GM12892 (cell line): ENCODE measurements at places on chromosomes 13 and 19.

DNA sequence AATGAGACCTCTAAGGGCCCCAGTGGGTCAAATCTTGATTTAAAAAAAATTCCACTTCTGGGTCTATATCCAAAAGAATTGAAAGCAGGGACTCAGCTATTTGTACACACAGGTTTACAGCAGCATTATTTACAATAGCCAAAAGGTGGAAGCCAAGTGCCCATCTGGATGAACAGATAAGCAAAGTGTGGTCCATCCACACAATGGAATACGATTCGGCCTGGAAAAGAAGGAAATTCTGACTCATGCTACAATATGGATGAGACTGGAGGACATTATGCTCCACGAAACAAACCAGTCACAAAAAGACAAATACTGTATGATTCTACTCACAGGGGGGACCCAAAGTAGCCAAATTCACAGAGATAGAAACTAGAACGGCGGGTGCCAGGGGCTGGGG, 76.7 kb downstream of the CACNA1A start:
- no peak for DNase-seq

DNA sequence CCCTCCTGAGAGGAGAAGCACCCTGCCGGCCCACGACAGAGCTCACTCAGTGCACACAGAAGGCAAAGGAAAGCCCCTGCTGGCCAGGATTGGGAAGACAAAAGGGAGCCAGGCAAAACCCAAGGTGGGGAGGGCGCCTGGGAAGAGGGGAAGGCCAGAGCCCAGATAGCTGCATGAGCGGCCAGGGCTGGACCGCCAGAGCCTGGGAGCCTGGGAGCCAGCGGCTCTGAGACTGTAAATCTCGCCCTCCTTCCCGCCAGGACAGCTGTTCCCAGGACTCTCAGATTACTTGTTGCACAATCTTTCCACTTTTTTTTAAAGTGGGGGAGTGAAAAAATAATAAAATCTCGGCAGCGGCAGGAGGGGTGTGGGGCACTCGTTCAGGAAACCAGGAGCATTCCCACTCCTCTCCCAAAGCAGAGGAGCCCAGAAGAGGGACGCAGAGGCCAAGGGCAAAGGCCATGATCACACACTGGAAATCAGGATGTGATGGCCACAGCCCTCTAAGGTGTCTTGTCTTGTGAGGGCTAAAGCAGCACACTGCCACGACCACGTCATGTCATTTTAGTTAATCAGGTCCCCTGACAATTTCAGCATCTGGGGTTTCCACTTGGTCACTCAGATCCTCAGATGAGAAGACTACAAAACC, 19.6 kb upstream of the EPHX3 start:
- DNase-seq: no peak

GRCh38 chr13:48891586-48891985, 84.1 kb upstream of the FNDC3A start:
- DNase-seq: no peak

DNA sequence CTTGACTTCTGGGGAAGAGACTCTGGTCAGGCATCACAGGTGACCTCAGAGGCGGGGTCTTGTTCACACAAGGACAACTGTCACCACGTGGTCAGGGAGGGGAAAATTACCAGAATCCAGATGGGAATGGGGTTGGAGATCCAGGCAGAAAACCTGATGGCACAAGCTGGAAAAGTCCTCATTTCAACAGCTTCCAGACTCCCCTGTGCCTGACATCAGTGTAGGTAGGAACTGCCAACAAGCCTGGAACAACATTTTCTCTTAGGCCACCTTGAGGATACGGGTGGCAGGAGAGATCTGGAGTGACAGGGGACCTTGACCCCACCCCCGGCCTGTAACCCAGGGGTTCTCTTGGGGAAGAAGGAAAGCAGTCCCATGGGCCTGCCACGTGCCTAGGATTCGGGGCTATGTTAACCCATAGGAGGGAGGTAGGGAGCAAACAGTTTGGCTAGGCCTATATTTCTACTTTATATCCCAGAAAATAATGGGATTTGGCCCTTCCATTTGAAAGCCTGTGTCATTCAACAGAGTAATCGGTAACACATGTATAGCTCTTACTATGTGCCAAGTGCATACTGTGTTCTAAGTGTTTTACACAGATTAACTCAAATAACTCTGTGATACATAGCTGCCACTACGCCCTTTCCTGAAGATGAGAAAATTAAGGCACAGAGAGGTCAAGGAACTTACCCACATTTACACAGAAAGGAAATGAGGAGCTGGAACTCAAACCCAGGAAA, 44.9 kb upstream of the C13orf42 start:
- DNase-seq: no peak

DNA sequence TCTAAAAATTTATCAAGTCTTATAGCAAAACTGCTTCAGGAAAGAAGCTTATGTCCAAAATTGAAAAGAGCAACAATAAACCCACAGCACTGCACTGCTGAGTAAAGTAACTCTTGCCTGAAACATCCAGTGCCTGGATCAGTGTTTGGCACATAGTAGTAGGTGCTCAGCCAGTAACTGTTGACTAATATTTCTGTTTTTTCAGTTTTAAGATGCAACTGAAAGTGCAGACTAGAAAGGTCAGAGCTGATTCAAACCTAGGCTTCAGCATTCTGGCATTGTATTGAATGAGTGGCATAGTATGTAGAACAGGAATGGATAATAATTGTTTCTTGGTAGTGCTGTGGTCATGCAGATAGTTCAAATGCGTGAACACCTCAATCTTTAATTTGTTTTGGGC, 67.6 kb downstream of the UBL3 start:
- no peak for DNase-seq

GRCh38 chr13:102484329-102484728, 82.5 kb upstream of the FGF14 start:
- no peak for DNase-seq

GRCh38 chr19:18008814-18009213, 844 bp downstream of the ARRDC2 start:
- no peak for DNase-seq

DNA sequence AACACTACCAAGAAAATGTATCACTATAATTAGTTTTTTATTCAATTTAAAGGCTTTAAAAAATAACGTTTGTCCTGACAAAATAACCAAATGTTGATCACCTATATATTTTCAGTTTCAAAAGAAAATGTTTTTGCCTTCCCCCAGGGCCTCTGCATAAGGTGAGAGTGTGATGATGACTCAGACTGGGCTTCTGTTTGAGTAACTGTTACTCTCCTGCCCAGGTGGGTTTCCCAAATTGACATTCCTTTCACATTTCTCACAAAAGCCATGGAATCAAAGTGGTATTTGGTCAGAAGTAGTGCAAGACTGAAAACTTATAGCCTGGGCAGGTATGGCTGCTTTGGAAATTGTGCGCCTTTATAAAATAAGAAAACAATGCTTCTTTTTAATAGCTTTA, 180.6 kb downstream of the COG6 start:
- no peak for DNase-seq

DNA sequence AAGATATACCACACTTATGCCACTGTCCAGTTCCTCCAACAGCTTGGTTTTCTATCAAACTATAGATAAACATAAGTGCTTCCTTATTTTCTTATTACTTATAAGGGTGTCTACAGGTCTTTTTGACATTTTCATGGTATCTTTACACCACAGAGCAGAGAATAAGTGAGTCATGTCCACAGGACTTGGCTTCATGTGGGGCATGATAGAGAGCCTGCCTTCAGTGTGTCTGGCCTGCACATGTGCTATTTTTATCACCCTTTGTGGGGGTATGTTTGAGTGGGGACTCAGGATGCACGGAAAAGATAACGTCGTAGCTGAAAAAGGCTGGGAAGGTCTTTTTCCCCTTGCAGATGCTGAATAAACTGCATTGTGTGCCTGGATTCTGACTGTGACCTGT, 8.1 kb upstream of the STOML3 start:
- DNase-seq: no peak

DNA sequence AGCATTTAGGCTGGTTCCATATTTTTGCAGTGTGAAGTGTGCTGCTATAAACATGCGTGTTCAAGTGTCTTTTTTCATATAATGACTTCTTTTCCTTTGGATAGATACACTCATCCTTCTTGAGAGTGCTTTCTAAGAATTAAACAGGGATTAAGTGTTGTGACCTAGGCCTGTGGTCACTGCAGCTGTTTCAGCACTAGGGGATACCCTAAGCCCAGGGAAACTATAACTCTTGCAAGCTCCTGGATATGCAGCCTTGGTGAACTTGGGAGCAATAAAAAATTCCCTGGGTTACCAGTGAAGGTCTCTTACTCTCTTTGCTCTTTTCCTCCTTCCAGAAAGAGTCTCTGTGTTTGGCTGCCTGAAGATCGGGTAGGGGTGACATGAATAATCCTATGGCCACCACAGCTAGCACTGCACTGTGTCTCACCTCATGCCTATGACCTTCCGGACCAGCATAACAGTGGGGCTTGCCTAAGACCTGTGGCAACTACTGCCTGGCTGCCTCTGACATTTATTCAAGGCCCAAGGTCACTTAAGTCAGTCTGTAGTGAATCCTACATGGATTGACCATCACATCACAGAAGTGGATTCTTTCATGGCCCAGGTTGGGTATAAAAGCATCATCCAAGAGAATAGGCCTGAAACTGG, 799.7 kb downstream of the DACH1 start:
- no peak for DNase-seq

GRCh38 chr13:72565893-72566292, 161.5 kb downstream of the MZT1 start:
- no peak for DNase-seq

DNA sequence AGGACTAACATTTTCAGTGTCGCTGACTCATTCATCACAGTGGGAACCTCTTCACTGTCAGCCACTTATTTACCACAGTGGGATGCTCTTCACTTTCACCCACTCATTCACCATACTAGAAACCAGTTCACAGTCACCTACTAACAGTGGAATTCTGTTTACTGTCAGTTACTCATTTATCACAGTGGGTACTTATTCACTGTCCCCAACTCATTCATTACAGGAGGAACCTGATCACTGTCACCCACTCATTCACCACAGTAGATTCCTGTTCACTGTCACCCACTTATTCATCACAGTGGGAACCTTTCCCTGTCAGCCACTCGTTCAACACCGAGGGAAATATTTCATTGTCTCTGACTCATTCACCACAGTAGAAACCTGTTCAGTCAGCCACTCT, 10.1 kb upstream of the ZNF85 start:
- no peak for DNase-seq

- no peak for DNase-seq
Measured at GRCh38 chr13:108508263-108508662, 121.1 kb upstream of the MYO16 start.

GRCh38 chr19:53873773-53874605, 6.3 kb downstream of the MYADM start:
- DNase-seq: no peak

GRCh38 chr13:31862828-31863227, 123.5 kb downstream of the RXFP2 start:
- no peak for DNase-seq

DNA sequence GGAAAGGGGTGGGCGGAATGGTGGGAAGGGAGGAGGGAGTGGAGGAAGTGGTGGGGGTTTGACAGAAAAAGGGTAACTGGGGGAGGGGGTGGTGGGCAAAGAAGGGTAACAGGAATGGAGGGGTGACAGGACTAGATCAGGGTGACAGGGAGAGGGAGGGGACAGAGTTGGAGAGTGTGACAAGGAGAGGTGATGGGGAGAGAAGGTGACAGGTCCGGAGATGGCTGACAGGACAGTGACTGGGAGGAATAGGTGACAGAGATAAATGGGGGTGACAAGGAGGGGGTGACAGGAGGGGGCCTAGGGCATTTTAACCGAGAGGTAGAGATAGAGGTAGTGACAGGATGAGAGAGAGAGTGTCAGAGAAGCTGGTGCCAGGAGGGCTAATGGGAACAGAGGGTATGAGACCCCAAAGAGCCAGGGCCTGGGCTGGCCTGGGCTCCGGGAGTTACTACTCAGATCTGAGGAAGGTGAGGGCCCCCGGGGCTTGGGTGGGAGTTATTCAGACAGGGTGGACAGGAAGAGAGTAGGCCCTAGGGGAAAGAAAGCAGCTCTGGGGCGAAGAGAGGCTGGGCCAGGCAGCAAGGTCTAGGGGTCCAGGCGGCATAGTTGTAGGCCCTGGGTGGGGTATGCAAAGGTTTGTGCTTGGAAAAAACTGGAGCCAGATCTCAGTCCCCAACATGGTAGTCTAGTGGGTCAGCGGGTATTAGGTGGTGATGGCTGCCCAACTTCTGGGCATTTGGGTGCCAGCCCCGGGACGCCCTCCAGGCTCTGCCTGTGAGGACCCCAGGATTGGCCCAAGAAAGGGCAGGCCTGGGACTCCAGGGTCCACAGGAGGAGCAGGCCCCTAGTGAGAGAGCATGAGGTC, 660 bp downstream of the CIC start:
- no peak for DNase-seq

DNA sequence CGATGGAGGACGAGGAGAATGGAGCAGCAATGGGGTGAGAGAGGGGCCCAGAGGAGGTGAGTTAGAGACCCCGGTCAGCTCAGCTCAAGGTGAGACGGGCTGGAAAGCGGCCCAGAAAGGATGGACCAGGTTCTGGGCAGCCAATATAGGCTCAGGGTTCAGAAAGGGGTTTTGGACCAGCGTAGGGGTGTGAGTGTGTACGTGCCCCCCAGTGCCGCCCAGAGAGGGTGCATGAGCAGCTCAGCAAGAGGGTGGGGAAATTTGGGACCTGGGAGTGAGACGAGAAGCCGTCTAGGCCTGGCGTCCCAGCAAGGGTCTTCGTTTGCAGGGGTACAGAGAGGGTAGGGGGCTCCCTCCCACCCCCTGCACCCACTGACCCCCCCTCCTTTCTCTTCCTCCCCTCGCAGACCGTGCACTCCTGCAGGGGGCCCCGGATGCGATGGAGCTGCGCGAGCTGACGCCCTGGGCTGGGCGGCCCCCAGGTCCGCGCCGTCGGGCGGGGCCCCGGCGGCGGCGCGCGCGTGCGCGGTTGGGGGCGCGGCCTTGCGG, 12.1 kb downstream of the FUT6 start:
- DNase-seq: no peak

DNA sequence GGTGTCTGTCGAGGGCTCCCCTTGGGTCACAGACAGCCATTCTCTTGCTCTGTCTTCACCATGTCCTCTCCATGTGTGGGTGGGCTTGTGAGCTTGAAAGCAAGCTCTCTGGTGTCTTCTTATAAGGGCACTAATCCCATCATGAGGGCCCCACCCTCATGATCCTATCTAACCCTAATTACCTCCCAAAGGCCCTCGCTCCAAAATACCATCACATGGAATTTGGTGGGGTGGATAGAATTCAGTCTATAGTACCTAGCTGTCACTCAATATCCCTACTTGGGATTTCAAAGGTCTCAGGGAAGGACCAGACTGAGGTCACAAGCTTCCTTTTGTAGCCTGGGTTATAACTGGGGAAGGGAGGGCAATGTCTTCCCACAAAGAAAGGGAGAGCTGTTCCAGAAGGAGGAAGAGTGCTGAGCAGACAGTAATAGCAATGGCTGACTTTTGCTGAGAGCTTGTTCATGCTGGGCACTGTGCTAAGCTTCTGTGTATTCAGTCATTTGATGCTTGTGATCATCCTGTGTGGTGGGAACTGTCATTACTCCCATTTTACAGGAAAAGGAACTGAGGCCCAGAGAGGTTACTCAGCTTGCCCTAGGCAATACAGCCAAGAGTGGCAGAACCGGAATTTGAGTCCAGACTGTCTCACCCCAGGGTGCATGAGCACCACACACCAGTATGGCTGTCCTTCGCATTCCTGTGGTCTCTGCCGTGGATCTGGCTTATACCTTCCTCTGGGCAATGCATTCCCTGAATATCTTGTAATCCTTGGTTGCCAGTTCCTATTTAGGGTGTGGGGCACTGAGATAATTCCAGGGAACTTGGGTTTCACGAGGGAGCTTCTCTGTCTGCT, 8.2 kb downstream of the FXYD5 start:
- DNase-seq: no peak

GRCh38 chr13:47999973-48000372, 1.1 kb downstream of the SUCLA2 start:
- no peak for DNase-seq

GRCh38 chr19:17289489-17289888, 7.8 kb downstream of the ANKLE1 start:
- peak; percentile 88 for DNase-seq
